Amygdala (tissue), 56 donors: ENCODE measurements at places on chromosomes 7 and 10.

- DNase-seq, result no peak
These were observed 60.7 kb downstream of the ZMIZ1 start for GRCh38 chr10:79129361-79129997.

DNA sequence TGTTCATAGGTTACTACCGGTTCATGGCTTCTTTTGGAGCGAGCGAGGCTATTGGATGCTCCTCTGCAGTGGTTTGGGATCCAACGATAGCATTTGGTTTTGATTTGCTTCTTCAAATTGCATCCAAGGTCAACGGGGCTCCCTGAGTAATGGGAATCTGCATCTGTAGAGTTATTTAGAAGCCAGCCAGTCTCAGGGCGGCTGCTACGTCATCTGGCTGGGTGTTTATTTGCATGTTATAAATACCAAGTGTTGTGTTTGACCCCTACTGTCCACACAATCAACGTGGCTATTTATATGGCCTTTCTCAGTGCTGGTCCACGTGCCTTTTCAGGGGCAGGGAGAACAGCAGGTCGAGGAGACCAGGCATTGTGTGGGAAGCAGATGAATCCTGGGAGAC is 137.7 kb downstream of the PRPF18 start:
- DNase-seq, result no peak

GRCh38 chr10:92574548-92575261 is 812 bp upstream of the IDE start:
- no peak for DNase-seq

- DNase-seq, result no peak
These were observed 28.0 kb upstream of the HIBADH start for GRCh38 chr7:27690649-27691048.

DNA sequence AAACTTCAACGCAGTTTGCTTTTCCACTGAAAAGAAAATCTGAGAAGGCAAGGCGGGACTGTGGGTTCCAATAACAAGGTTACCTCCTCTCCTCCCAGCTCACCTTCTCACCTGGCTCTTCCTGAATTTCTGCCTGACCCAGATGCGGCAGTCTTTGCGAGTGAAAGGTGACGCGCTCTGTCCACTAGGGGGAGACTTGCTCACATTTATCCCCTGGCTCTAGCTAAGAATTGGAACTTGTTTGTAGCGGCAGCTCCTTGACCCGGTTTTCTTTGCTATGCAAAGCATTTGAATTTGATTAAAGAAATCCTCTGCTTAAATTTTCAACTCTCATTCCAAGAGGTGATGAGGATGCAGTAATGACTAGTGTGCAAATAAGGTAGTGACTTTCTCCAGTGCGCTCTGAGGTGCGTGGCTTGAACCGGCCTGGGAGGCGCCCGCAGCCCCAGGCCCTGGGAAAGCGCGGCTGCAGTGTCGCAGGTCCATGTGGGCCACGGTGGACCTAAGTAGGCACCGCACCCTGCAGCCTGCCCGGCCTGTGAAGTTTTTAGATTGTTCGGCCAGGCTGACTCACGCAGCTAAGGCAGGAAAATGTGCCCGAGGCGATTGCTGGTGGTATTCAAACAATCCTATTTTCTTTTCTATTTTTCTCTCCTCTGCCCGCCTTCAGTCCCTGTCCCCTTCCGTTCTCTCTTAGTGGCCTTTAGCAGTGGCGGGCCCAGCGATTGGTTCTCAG is 336.9 kb upstream of the NPSR1 start:
- DNase-seq, result peak; percentile 10

GRCh38 chr7:240887-241421 is 48.6 kb downstream of the FAM20C start:
- no peak for DNase-seq

GRCh38 chr10:6062101-6062771 is at the start of gene IL2RA:
Gene IL2RA, minus strand, starts transcription at chr10:6062367. Its CDS starts 216 bp downstream, at chr10:6062151.
- DNase-seq, result no peak

GRCh38 chr10:100830728-100831111 is 82.0 kb upstream of the SLF2 start:
- DNase-seq, result no peak

DNA sequence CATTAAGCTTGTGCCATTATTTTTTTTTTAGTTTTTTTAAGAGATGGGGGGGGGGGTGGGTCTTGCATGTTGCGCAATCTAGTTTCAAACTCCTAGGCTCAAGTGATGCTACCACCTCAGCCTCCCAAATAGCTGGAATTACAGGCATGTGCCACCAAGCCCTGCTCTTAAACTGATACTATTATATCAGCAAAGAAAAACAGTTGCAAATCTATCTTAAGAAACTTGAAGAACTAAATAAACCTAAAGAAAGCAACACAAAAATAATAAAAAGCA is 47.5 kb downstream of the BRAF start:
- no peak for DNase-seq

GRCh38 chr7:156943091-156944041 is 6.1 kb upstream of the NOM1 start:
- no peak for DNase-seq

- no peak for DNase-seq
These were observed 1.5 kb downstream of the SFRP5 start for GRCh38 chr10:97770255-97770654.

DNA sequence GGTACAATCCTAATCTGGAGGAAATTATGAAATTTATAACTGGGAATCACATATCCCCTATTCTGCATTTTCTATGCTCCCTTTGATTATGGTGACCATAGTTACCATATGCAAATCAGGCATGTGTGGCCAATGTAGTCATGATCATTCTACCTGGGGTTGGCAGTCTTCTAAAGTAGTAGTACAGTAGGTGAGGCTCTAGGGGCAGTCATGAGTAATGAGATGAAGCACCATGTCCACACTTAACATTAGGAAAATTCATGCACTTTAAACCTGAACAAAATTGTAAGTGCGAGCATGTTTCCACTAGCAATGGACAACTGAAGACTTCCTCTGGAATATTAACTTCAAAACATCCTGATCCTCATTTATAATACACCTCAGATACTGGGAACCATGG is 545.9 kb downstream of the SUGCT start:
- no peak for DNase-seq

GRCh38 chr7:11875635-11876034 is 43.6 kb upstream of the THSD7A start:
- no peak for DNase-seq

GRCh38 chr7:66919304-66919703 is 1.7 kb upstream of the TMEM248 start:
- DNase-seq, result no peak

DNA sequence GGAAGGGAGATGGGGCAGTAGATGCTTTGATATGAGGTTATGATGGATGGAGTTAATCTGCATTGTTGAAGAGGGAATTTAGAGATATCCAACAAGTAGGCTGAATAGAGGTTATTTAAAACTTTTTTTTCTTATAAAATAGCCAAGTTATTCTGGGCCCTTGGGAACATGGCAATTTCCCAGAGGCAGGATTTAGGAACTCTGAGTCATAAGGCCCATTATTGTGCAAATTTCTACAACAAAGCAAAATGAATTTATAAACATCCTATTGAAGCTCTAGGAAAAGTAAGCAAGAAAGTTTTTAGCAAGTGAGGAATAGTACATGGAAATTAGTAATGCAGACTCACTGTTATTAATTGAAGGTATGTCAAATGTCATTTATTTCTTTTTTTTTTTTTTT is 160.9 kb upstream of the NPY start:
- no peak for DNase-seq

- no peak for DNase-seq
These were observed 18.5 kb downstream of the STAM start for GRCh38 chr10:17662193-17663138.

GRCh38 chr7:111561904-111562732 is at the start of gene IMMP2L:
Gene IMMP2L, minus strand, starts transcription at chr7:111562492.
- DNase-seq, result peak; percentile 84

- no peak for DNase-seq
These were observed 396.4 kb downstream of the INHBA start for GRCh38 chr7:41306486-41306885.

DNA sequence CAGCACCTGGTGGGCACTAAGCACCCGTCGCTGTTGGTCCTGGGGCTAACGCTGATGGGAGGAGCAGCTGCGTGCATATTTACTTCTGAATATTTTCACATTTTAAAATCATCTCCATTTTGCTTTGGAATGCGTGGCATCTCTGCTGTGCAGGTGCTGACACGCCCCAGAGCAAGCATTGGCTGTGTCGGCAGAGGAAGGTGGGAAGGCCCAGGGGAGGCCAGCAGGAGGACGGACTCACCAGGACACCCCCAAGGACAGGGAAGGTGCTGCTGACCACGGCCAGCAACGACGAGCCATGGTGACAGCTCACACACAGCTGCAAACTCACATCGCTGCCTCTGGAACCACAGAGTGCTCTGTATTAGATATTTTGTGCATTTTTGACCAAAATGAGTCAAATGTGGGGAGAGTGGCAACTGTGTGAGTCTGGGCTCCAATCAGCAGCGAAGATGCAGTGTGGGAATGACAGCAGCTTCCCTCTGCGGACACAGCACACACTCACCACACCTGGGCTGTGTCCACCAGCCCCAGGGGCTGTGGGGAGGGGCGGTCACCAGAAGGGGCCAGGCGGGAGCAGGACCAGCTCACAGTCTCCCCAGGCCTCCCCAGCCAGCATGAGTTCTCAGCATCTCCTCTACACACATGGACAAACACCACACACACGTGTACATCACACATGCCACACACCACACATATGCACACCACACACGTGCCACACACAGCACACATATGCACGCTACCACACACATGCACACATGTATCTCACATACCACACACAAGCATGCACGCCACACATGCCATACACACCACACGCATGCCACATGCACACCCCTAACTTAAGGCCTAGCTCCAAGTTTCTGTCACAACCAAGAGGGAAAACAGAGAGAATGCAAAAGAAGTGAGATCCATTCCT is 58.2 kb downstream of the PTPRN2 start:
- no peak for DNase-seq

GRCh38 chr10:13997650-13998049 is 333.1 kb downstream of the FRMD4A start:
- DNase-seq, result no peak

DNA sequence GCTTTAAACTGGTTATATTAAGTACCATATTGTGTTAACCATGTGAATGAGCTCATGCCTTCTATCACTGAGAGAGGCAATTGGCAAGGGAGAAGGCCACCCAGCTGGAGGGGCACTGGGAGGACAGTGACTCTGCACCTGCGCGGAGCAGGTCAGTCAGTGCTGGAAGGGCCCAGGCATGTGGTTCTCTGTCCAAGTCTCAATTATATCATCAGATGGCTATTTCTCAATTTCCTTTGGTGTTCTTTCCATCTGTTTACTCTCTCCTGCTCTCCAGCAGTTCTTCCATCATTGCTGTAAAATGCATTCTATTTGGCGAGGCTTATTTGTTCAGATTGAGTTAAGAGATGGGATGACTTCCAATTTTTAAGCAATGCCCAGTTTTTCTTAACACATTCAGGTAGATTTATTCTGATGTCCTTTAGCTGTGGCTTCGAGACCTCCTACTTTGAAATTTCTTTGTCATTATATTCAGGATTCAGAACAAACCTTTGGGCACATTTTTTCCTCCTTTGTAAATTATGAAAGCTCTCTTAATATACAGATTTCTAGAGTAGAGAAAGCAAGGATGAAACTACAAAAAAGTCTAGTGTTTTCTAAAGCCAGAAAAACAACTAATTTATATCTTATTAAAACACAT is 159.3 kb downstream of the BMPER start:
- no peak for DNase-seq

DNA sequence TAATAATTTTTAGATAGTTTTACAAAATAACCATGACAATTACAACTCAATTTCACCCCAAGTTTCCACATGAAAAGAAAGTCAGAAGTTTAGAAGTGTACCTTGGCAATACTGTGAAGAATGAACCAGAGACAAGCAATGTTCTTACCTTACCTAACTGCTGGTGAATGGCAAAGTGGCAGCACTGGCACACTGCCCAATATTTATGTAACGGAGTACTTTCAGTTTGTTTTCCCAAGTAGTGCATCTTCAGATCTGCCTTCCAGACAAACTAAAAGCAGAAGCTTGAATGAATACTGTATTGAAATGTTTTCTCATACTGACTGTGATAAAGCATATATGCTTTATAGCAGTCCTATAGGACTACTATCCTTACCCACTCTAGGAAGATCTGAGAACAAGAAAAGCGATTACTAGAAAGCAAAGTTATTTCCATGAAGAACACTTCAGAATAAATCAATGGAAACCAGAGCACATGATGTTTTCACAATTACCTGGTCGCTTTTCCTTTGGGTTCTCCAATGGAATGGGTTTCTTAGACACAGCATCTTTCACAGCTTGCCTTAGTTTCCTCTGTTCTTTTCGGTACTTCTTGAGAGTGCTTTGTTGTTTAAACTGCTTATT is 1.5 kb downstream of the NOC3L start:
- no peak for DNase-seq

- DNase-seq, result no peak
These were observed 219.3 kb upstream of the MKLN1 start for GRCh38 chr7:131108212-131108940.

DNA sequence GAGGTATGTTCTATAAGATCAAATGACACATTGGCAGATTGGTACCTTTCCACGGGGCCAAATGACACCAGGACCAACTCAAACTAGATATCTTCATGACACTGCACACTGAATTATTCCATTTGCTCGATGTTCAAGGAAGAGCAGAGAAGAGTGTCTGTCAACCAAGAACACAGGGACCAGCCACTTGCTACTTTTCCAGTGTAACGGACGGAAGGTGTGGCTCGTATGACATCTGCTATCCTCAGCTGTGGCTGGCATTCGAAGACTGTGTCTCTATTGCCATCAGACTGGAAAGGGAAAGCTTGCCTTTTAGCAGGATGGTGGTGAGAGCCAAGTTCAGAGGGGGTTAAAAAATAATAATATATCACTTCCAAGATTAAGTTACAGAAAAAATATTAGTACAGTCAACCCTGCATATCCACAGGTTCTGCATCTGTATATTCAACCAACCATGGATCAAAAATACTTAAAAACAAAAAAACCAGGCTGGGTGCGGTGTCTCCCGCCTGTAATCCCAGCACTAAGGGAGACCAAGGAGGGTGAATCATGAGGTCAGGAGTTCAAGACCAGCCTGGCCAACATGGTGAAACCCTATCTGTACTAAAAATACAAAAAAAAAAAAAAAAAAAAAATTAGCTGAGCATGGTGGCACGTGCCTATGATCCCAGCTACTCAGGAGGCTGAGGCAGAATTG is 237.1 kb downstream of the PRPF18 start:
- no peak for DNase-seq

DNA sequence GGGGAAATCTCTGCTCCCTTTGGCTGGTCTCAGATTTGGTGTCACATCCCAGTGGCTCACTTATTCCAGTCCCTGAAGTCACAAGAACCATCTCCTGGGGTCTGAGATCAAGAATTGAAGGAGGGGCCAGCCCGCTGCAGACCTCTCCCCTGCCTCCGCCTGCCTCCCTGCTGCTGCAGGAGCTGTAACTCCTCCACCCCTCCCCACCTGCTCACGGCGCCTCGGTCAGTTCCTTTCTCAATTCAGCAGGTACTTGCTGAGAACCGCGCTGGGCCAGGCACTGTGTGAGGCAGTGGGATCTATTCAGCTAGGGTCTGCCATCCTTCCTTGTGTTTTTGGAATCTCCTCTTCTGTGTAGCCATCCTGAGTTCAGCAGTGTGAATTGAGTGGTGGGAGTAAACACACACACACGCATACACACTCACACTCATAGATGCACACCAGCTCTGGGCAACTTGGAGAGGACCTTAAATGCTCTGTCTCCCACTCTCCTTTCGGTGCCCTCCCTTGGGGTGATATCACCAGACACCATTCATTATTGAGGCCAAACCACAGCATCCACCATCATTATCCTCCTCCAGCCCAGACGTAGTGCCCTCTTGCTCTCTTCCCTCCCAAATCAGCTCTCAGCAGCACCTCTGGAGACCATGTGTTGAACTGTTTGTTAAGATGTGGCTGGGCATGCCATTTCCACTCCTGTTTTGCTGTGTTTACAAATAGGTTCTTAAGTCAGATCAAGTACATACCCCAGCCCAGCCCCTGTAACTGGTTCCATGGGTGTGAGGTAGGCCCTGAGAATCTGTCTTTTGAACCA is 22.0 kb upstream of the ANKRD2 start:
- DNase-seq, result no peak
